ENCODE measurements at places on chromosomes 7 and 10.

DNA sequence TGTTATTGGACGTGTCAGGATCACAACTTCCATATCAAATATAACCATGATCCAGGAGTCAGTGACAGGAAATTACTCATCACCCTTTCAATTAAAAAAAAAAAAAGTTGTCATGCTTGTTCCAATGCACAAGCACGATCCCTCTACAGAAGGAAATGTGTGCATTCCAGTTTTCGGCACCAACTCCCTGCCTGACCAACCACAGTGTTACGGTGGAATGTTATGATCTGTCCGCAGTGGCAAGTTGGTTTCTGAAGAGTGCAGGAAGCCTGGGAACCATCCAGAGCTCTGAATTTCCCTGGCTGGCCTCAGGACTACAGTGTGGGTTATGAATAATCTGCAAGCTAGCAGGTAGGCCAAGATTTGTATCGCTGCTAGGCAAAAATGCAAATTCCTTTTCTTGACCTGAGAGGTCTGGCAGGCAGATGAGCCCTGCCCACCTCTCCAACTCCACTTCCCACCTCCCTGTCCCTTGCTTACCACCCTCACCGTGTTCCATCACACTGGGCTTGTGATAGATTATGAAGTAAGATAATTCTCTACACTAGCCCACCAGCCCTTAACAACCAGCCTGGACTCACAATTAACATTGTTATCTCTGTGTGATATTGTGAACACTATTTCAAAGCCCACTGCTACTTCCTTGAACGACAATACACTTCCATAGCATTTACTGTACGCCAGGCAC lies 20.4 kb downstream of the FRMPD2 start:
- DNase-seq, result no peak

DNA sequence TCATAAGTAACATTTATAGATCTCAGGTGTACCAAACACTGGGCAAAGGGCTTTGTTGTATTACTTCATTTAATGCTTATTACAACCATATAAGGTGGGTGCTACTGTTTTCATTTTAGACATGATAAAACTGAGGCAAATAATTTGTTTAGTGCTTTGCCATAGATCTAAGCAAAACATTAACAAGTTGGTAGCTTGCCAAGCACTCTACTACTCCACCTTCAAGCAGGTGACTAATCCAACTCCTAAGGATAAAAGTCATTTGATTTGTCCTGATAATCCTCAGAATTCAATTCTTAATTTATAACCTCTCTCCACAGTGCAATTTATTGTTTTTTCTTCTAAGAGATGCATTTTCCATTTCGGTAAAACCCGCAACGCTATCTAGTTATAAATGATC lies 646.4 kb downstream of the GRM8 start:
- no peak for DNase-seq

DNA sequence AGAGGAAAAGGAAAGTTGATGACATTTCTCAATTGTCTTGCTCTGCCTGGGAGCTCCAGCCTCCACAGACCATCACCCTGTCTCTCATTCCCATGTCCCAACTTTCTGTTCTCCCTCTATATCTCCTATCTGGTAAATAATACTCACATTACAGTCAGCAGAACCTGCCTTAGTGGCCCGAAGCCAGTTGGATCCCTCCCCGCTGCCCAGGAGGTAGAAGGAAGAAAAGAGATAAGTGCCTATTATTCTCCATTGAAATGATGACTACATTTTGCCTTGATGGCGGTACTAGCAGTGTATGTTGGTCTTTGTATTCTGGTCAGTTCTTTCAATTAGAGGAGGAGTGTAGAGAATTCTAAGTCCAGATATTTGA lies 91.9 kb downstream of the CSTF2T start:
- no peak for DNase-seq

DNA sequence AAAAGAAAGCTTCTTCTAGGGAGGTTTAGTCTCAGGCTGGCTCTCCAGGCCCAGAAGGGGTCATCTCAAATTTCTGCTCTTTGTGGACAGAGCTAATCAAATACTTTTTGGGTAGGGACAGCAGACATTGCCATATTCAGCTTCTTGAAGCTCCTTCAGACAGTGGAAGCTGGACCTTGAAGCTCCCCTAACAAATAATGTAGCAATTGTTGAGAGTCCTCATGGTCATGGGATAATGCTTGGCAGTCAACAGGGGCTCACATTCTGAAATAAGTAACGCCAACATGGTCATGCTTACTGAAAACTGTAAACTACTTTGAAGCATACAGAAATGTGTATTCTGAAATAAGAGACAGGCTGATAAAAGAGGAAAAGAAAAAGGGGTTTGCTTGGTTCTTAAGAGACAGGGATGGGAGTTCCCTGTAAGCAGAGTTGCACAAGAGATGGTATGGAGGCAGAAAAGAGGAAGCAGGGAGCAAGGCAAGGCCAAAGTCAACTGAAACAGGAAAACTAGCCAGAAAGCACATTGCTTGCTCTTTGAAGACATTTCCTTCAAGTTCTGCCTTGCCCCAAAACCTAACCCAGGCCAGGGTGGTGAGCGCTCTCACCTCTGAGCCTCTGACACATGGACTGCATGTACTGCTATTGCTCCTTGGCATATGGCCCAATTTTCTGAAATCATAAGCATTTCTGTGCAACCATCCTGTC lies 53.1 kb upstream of the KMT2E start:
- DNase-seq, result no peak

DNA sequence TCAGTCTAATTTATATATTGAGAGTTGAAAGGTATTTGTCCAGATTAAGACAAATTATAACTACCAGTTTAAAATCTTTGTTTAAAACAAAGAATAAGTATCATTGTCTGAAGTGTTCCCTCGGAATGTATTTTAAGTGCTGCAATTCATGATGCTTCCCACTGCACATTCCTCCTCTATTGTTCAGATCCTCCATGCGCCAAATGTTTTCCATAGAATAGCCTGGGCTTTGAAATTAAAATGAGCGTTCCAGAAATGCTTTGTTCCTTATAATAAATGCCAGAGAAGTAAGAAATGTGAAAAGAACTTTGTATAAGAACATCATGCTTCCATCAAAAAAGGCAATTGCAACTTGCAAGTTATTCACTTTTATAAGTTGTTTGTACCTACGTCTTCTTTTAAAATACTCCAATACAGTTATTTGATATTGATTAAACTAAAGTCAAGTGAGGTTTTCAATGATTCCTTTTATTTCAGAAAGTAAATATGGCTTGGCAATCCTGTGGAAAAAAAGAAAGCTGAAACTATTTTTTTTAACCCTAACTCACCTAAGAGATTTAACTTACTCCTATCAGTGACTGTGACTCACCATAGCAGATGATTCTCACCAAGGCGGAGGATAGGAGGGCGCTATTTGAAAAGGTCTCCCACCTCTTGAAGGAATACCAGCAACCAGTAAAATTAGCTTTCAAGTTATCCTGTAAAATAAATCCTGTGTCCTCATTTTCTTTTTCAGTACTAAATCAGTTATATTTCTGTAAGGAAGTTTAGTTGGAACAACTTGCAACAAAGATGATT lies 85.8 kb downstream of the CTNNA3 start:
- no peak for DNase-seq

DNA sequence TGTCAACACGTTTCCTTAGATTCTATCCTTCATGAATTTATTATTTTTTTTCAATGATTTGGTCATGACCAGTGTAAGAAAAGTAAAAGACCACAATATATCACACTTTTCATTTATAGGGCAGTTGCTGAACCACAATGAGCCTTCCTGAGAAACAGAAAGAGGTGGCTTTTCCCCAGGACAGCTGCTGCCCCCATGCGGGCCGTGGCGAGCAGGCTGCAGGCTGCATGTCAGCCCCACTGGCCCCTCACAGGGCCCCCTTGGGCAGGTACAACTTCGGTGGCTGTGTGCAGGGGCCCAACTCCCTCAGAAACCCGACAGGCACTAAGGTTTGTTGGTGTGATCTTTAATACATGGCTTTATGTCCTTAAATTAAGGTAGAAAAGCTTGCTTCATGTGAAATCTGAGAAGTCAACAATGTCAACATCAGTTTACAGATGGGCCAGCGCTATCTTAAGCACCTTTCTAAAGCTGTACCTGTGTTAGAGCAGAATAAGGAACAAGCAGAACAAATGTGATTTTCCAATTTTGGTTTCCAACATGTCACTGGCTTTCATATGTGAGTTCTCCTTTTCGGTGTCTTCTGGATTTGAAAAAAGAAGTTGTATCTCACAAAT lies 10.6 kb downstream of the BEND7 start:
- DNase-seq, result peak; percentile 2

Measured in NK-92 treated with Interleukin-12 subunit alpha and Interleukin-12 subunit beta, amount 100 ng/mL, for 24 hours (cell line).